Neural crest cell (in vitro differentiated cells): ENCODE measurements at places on chromosomes 13 and 19. TPM values are rescaled to one million over a fixed set of nuclear protein-coding genes. Genes with fewer than 3 reads are reported as not detected.

The KIR3DL1 gene
- total RNA-seq: not detected in 2 replicates

The CCDC106 gene
- total RNA-seq: 18.7 and 18.9 TPM in 2 replicates

The RAB8A gene
- total RNA-seq: 88.9 and 95.5 TPM in 2 replicates

The C2CD4C gene
- total RNA-seq: 5.6 and 6.7 TPM in 2 replicates

The C19orf25 gene
- total RNA-seq: 34.5 and 41.5 TPM in 2 replicates

The ZNF420 gene
- total RNA-seq: 12.2 and 14.2 TPM in 2 replicates

The IGFL1 gene
- not detected in 2 replicates for total RNA-seq

- H3K36me3 ChIP-seq: no peaks in the 10 kb centered on the region
- H3K27ac ChIP-seq: peak overlapping the region; percentile 70
- no peaks in the 10 kb centered on the region for H3K27me3 ChIP-seq
- DNase-seq: no peak
- H3K4me1 ChIP-seq: peaks cover 31% of the 10 kb centered on the region
Measured at GRCh38 chr13:23723471-23723870, 153.3 kb downstream of the TNFRSF19 start.

- H3K27ac ChIP-seq: no peak overlapping the region
- no peak overlapping the region for H3K4me3 ChIP-seq
- no peaks in the 10 kb centered on the region for H3K36me3 ChIP-seq
- DNase-seq: no peak
- H3K27me3 ChIP-seq: no peaks in the 10 kb centered on the region
Measured at GRCh38 chr13:104315606-104316005, 1249.4 kb upstream of the SLC10A2 start.

DNA sequence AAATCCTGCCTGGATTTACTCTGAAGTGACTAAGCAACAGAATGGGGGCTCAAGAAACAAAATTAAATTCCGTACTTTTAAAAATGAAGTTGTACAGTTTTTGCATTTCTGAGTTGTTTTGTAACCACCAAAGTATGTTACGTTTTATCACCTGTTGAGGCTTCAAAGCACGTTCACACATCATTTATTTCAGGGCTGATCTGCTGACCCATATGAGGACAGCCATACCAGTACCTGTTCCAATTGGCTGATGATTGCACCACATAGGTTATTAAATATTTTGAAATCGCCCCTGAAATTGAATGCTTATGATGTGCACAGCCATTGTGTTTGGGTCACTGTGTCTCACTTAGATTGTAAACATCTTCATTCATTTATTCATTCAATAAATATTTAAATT, 72.0 kb upstream of the FLT1 start:
- H3K4me3 ChIP-seq: no peak overlapping the region
- no peaks in the 10 kb centered on the region for H3K4me1 ChIP-seq
- no peak for DNase-seq
- no peaks in the 10 kb centered on the region for H3K36me3 ChIP-seq
- no peaks in the 10 kb centered on the region for H3K27me3 ChIP-seq
- H3K27ac ChIP-seq: no peak overlapping the region

DNA sequence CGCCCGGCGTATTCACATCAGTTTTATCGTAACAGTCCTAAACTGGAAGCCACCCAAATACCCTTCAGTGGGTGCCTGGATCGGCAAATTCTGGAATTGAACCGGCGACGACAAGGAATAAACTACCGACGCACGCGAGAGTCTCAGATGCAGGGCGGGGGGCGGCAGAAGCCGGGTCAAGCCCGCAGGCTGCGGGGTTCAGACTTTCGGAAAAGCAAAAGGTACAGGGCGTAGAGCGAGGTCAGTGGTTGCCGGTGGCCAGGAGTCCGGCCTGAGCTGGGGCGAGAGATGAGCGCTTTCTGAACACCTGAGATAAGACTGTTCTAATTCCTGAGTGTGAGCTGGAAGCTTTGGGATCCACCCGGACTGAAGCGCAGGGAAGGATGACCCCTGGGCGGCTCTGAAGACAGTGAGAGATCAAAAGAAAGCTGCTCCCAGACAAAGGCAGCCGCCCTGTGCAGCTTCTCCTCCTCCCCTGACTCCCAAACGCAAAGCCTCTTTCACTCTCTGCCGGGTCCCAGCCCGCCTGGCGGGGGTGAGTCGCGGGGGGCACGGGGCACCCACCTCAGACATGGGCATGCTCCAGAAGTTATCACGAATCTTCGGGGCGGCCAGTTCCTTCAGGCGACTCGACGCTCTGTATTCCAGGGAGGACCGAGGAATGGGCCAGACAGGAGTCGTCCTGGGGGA, 26.2 kb upstream of the MIER2 start:
- no peak for DNase-seq
- H3K27ac ChIP-seq: no peak overlapping the region
- H3K27me3 ChIP-seq: peaks cover 17% of the 10 kb centered on the region
- H3K4me3 ChIP-seq: no peak overlapping the region
- H3K4me1 ChIP-seq: peaks cover 13% of the 10 kb centered on the region

DNA sequence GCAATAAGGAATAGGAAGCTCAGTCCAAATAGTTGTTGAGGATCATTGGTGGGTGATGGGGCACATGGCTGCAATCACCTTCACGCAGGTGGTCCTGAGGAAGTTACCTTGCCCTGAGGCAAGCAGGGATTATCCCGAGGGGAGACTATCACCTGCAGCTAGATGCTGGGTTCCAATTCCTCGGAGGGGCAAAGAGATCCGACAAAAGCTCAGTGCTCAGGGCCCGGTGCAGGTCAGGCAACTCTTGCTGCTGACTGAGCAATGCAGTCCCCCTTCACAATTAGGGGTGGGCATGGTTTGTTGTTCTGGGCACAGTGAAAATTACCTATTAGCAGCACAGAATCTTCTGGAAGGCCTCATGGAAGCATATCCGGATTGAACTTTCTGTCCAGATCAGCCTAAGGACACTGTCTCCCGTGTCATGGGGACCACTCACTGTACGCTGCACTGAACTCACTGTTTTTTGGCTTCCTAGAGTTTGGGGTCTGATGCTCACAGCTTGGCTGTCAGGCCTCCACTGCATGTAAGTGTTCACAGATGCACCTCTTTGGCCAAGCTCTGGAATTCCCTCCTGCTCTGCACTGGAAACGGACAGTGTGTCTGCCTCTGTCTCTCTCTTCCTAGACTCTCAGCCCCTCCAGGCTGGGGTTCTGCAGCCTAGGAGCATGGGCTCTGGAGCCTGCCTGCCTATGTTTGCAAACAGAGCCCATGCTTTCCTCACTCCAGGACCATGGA, 372.7 kb downstream of the ZNF536 start:
- H3K4me1 ChIP-seq: no peaks in the 10 kb centered on the region
- H3K36me3 ChIP-seq: peaks cover 2% of the 10 kb centered on the region
- no peak overlapping the region for H3K4me3 ChIP-seq
- H3K27me3 ChIP-seq: peaks cover 23% of the 10 kb centered on the region
- no peak for DNase-seq

DNA sequence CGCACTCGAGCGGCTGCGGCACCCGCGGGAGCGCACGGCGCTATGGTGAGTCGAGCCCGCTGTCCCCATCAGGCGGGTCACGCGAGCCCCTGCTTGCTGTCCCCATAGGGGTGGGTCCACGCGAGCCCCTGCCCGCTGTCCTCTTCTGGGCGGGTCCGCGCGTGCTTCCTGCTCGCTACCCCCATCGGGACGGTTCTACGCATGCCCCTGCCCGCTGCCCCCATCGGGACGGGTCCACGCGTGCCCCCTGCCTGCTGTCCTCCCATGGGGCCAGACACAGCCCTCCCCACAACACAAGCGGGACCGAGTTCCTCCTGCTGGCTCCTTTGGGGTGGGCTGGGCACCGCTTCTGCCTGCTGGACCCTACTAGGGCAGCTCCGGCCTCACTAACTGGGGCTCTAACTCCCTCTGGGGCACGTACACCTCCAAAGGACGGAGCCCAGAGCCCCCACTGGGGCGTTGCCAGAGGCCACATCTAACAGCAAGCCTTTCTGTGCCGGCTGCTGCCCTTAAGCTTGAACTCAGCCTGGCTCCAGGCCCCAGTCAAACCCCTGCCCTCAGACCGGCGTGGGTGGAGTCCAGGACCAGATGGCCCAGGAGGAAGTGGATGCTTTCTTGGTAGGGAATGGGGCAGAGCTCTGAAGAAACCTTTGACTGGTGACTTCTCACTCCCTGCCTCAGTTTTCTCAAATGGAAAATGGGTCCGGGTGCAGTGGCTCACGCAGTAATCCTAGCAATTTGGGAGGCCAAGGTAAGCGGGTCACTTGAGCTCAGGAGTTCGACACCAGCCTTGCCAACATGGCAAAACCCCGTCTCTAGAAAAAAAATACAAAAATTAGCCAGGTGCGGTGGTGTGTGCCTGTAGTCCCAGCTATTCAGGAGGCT, 722 bp downstream of the COLGALT1 start:
- H3K27me3 ChIP-seq: no peaks in the 10 kb centered on the region
- peak; percentile 26 for DNase-seq
- H3K4me3 ChIP-seq: peak overlapping the region; percentile 91
- peaks cover 19% of the 10 kb centered on the region for H3K4me1 ChIP-seq

GRCh38 chr19:54921082-54921481, 15.1 kb downstream of the NCR1 start:
- H3K4me1 ChIP-seq: peaks cover 5% of the 10 kb centered on the region
- H3K4me3 ChIP-seq: no peak overlapping the region
- H3K36me3 ChIP-seq: peaks cover 3% of the 10 kb centered on the region

DNA sequence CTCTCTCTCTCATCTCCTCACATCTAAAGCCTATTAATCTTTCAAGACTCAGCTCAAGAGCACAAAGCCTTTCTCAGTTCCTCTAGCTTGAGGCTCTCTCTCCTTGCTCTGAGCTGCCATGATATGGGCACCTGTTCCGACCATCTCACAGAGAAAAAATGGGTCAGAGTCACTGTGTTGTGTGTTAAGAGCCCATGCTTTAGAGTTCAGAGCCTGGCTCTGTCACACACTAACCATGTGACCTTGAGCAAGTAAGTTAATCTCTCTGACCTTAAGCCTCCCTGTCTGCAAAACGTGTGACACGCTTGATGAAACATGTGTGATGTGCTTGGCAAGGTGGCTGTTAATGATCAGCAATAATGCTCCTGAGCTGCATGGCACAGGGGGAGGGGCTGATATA, 245.2 kb downstream of the DLEU7 start:
- peaks cover 35% of the 10 kb centered on the region for H3K4me1 ChIP-seq
- H3K27me3 ChIP-seq: no peaks in the 10 kb centered on the region
- DNase-seq: no peak
- no peak overlapping the region for H3K27ac ChIP-seq
- H3K4me3 ChIP-seq: no peak overlapping the region

DNA sequence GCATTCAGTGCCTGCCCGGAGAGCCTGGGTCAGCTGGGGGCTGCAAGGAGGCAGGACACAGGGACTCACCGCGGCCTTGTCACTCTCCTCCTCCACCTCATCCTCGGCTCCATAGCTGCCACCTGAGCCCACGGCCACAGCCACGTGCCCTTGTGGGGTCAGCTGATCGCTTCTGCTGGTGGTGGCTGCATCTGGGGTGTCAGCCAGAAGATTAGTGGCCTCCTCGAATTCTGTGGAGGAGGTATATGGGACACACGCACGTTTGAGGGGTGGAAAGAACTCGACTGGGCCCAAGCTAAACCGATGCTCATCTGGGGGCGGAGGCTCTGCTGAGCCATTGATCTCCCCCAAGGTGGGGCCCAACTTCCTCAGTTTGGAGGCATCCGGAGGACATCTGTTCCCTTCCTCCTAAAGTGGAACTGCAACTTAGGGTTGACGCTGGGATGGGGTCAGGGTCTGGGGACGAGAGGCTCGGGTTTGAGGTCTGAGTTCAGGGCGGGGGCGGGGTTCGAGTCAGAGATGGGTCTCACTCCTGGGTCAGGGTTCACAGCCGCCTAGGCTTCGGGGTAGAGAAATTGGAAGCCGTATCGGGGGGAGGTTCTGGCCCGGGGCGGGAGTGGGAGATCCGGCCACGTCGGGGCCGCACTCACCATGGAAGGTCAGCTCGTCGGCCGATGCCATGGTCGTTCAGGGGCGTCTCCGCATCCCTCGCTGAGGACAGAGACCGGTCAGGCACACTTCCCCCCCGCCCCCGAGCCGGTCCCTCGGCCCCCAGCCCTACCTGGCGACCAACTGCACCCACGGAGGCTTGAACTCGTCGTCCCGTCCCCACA, 493 bp downstream of the YIPF2 start:
- no peak for DNase-seq
- peak overlapping the region; percentile 99 for H3K4me3 ChIP-seq
- H3K27me3 ChIP-seq: peaks cover 5% of the 10 kb centered on the region
- no peak overlapping the region for H3K27ac ChIP-seq
- peaks cover 16% of the 10 kb centered on the region for H3K4me1 ChIP-seq
- H3K36me3 ChIP-seq: no peaks in the 10 kb centered on the region

DNA sequence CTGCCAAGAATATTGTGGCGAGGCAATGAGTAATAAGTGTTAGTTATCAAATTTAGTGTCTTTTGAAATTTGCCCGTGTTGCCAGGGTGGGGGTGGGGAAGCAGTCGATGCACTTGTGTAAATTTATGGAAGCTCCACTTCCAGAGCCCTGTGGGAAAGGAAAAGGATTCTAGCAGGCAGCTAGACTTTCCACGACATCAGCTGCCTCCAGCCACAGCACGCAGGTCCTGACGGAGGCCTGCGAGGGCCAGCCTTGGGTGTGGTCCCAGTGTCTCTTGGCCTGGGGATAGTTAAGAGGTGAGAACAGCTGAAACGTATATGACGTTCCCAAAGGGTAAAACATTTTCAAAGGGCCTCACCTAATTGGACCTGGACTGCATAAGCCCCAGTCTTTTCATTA, 433.0 kb downstream of the TSHZ3 start:
- no peaks in the 10 kb centered on the region for H3K4me1 ChIP-seq
- H3K27me3 ChIP-seq: peaks cover 27% of the 10 kb centered on the region
- H3K27ac ChIP-seq: no peak overlapping the region
- no peaks in the 10 kb centered on the region for H3K36me3 ChIP-seq
- H3K4me3 ChIP-seq: no peak overlapping the region

DNA sequence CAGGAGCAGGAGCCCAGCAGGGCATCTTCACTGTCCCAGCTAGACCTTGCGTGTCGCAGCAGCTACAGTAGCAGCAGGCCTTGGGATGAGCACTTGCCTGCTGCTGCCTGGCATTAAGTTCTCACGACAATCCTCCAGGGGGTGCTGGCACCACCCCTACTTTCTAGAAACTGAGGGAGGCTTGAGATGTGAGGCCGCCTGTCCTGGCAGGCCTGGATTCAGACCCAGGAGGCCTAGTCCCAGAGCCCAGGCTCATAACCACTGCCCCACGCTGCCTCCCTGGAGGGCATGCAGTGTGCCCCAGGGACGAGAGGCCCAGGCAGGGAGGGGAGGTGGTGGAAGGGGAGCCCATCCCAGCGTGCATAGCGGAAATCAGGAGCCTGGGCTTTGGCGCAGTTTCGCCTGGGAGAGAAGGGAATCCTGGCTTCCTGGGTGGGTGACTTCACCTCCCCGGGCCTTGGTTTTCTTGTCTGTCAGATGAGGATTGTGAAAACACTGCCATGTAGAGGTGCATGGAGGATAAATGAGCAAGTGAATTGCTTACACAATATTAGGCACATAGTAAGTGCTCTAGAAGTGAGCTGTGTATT, 26.1 kb downstream of the PPP5C start:
- H3K27ac ChIP-seq: peak overlapping the region; percentile 27
- peaks cover 21% of the 10 kb centered on the region for H3K4me1 ChIP-seq
- no peak overlapping the region for H3K4me3 ChIP-seq
- no peak for DNase-seq
- no peaks in the 10 kb centered on the region for H3K27me3 ChIP-seq

DNA sequence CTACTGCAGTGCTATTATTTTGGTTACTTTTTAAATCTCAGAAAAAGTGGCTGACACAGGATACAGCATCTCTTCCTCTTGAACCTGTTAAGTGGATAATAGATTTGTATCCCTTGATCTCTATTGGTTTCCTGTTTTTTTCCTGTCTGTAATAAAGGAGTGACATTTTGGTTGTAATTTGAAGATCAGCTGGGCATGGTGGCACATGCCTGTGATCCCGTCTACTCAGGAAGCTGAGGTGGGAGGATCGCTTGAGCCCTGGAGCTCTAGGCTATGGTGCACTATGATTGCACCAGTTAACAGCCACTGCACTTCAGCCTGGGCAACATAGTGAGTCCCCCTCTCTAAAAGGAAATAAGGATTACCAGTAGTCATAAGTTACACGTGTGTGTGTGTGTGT, 46.8 kb downstream of the METTL21C start:
- DNase-seq: no peak
- H3K36me3 ChIP-seq: no peaks in the 10 kb centered on the region
- no peaks in the 10 kb centered on the region for H3K4me1 ChIP-seq
- no peaks in the 10 kb centered on the region for H3K27me3 ChIP-seq
